ENCODE measurements at places on chromosomes 7 and 10.

DNA sequence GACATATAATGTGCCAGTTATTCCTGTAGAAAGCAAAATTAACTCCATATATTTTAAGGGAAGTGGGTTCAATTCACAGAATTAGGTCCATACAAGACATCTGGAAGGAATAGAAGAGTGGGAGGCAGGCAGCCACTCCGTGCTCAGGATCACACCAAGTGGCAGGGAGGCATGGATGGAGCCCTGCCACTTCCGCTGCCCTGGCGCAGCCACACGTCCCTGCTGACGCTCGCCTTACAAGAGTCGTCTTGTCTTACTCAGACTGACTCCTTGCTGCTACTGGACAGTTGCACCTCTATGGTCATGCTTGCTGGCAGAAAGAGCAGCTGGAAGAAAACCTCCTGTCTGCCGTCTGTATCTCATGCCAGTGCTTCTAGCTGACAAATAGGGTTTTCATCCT lies 579.9 kb upstream of the POM121L12 start:
- DNase-seq = no peak

DNA sequence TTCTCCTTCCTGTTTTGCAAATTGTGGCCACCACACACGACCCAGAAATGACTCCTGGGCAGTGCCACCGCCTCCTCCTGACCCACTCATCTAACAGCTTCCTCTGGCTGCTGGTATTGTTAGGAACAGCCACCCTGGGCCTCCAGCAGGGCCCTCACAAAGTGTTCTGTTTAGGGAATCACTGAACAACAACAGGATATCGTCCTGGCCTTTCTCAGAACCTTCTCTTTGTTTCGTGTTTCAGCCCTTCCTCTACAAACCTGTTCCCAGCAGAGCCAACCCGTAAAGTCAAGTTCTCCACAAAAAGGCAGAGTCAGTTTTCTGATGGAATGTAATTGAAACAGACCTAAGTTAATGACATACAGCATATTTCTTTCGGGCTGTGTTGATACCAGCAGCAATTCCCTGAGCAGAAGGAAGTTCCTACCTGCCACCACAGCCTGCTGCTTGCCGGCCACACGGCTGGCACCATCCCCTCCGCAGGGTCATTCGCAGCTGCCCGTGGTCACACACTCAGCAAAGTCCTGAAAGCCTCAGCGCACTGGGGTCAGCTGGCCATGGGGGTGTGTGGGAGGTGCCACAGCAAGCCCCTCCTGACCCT lies 91.7 kb upstream of the PITRM1 start:
- DNase-seq = no peak

GRCh38 chr7:33495207-33495606 lies 365.8 kb downstream of the BBS9 start:
- DNase-seq = no peak

GRCh38 chr7:50920031-50920635 lies 137.4 kb upstream of the GRB10 start:
- DNase-seq = no peak

- no peak for DNase-seq
Measured at GRCh38 chr10:74058658-74059057, 60.7 kb downstream of the VCL start.

DNA sequence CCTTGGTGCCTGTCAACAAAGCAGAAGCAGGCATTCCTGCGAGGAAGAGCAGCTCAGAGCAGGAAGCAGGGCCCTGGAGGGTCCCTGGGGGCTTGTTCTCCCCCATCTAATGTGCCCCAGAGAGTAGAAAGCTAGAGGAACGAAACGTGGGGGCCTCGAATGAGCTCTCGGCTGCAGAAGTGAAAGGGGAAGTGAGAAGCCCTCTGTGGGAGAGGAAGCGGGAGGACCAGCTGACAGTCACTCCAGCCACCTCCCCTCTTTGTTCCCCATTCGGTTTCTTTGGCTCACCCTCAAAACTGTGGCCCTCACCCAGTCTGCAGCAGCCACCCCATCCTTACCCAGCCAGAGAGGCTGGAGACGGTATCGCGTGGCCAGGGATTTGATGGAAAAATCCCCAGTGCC lies 25.0 kb downstream of the C10orf105 start:
- DNase-seq = peak; percentile 13

DNA sequence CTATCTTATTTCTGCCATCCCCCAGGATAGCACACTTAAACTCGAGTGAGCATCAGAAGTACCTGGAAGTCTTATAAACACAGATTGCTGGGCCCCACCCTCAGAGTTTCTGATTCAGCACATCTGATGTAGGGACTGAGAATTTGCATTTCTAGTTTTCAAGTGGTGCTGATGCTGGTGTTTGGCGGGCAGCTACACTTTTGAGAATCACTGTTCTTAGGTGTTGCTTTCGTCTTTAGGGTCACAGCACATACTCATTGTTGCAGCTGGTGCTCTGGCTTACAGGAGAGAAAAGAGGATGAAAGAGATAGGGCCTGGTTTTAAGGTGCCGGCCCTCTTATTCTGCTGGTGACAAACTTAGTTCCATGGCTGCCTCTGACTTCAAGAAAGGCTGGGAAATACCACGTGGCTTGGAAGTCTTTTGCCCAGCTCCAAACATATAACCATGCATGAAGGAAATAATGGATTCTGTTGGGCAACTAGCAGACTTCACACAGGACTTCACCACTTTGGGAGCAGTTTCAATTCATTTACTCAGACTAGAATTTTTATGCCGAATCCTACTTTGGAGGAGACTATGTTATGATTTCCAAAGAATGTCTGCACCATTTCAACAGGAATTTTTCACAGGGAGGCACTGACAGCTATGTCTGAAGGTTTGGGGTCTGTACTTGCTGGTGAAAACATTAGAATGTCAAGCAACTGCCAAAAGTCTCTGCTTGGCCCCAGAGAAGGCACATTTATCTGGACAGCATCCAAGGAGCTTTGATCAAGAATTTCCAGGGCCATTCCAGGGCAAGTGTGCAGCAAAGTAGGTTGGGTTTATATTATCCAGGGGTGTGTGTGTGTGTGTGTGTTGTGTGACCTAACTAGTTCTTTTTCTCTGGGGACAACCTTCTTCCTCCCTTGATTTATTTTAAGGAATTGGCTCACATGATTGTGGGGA lies 6.9 kb upstream of the MINDY4 start:
- no peak for DNase-seq

DNA sequence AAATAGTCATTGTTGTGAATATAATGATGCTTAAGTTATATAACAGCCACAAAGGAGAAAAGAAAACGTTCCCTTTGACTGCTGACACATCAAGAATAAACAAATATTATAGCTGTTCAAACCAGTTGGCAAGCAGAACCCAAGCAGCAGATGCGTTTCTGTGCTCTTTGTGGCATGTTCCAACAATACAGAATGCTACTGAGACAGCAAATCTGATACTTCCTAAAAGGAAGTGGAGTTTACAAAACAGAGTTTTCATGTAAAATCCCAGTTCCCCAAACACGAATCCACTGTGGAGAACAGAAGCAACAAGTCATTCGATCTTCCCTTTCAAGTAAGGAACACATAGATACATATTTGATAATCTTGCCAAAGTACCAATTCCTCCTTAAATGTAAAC lies 170.9 kb upstream of the ASAH2 start:
- DNase-seq = no peak

GRCh38 chr10:50387007-50387731 lies 135.9 kb upstream of the ASAH2 start:
- DNase-seq = no peak

GRCh38 chr10:27258838-27259812 lies 18.5 kb upstream of the ACBD5 start:
- no peak for DNase-seq

DNA sequence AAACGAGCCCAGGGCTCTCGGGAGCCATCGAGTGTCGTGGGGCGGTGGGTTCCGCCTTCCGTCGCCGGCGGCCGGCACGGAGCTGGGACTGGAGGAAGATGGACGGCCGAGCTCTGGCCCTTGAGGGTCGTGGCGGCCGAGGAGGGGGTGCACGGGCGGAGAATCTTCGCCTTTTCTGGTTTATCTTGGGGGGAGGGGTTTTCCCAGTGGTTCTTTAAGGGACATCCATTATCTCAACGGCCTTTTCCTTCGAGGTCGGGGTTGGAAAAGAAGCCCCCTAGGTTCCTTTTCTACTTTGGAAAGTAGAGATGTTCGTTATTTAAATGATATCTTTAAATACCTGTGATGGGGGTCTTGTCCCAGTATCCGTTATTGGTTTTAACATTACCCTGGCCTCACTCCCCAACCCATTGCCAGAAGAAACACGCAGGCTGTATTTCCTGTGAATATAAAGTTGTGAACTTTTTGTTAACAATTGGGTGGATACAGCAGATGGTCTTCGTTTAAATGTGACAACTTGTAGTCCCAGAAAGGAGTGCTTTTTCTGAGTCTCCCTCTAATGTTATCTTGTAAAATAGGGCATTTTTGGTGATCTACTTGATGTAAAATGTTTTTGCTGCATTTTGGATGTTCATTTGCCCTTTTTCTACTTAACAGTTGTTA lies 765 bp downstream of the CCAR1 start:
- no peak for DNase-seq

GRCh38 chr7:6516387-6516983 lies 34.8 kb downstream of the GRID2IP start:
- DNase-seq = peak; percentile 30

- no peak for DNase-seq
Measured at GRCh38 chr7:26792576-26792975, 71.8 kb downstream of the SKAP2 start.

GRCh38 chr7:44580945-44581878 lies 819 bp downstream of the TMED4 start:
- no peak for DNase-seq

GRCh38 chr10:110212119-110213006 lies 5.0 kb downstream of the MXI1 start:
- DNase-seq = no peak

- DNase-seq = no peak
Measured at GRCh38 chr10:111475720-111476119, 398.9 kb downstream of the ADRA2A start.

DNA sequence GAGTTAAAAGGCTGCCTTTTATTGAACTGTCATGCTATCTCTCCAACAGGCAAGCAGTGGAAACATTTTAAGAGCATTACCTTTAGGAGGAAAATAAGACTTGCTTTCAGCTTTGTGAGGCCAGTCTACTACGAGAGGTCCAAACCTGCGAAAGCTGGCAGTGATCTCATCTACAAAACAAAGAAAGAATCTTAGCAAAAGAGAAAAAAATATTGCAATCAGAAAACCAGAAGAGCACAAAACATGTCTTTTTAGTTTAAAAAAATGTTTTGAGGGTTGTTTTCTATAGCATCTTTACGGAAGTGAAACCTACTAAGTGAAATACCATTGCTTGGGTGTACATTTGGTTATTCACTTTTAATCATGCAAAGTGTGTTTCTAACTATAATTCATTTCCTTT lies 147.9 kb downstream of the CPEB3 start:
- no peak for DNase-seq

- peak; percentile 33 for DNase-seq
Measured at GRCh38 chr7:157412021-157412443, 75.2 kb downstream of the DNAJB6 start.

DNA sequence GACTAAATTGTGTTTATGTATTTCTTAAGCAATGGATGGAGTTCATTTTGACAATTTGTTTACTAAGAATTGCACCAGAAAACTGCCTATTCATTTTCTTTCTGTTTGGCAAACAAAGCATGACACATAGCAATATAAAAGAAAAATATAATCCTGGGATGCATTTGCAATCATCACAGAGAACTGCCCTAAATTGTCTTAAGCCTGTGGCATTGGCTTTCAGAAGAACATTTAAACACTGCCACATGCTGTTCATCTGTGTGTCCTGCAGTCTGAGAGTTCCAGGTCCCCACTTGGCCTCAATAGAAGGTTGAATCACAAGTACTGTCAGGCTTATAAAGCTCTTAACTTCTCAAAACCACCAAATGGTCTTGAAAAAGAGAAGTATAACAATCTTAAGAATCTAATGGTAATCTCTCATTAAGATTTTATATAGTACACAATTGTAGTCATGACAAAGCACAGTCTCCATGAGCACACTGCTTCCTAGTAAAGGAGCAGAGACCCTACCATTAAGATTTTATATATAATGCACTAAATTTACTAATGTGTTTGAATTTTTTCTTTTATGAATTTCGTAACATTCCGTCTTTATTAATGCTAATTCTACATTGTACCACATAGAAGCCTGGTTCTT lies 29.9 kb downstream of the RNLS start:
- no peak for DNase-seq

DNA sequence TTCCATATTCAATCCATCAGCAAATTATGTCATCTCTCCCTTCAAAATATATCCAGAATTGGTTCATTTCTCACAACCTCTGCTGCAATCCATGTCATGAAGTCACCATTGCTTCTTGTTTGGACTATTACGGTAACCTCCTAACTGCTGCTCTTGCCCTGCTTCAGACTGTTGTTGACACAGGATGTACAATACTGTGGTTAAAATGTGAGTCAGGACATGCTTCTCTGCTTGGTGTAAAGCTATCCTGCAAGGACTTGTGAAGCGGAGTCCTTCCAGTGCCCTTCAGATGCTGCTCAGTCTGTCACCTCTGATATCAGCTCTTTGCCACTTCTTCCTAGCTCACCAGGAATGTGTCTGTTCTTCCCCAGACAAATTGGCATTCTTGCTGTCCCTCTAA lies 10.4 kb upstream of the NXPH1 start:
- DNase-seq = no peak

- peak; percentile 76 for DNase-seq
Measured at GRCh38 chr10:96832721-96833219, 672 bp downstream of the LCOR start.

DNA sequence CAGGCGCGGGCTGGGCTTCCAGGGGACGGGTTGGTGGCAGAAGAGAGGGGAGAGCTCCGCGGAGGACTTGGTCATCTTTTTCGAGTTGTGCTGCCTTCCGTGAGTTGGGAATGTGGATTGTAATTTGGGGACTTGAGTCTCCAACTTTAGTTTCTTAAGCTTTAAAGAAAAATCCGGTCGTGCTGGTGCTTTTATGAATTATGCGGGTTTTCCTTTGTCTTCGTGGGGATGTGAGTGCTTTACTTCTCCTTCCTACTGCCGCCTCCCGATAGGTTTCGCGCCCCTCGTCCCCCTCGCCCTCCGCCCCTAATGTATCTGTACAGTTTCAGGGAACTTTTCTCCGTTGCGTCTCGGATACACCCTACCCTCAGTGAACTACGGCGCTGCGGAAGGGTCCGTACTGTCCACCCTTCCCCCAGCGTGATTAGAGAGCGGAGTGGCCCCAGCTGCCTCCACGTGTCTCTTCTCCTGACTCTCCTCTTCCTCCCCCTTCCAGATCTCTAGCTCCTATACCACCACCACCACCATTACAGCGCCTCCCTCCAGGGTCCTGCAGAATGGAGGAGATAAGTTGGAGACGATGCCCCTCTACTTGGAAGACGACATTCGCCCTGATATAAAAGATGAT lies 649 bp downstream of the SCD start:
- DNase-seq = no peak
